ENCODE measurements at places on chromosomes 11 and 22.
A peak's percentile ranks its signal among the peaks of the same experiment; 100 is the strongest.

DNA sequence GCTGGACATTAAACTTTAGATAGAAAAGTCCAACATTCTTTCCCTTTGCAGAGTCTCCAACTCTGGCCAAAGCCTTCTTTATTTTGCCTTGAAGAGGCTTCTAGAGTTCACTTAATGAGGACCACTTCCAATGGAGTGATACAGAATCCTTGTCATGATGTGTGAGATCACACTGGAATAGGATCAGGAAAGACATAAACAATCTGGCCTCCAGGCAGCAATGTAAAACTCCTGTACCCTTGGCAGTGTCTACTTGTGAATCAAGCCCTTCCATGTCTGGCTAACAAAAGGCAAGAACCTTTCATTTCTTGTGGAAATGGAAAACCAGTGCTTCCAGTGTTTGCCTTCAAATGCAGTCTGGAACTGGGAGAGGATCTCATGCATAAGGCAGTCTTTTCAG lies 56.5 kb upstream of the FIBIN start:
- H3K4me1 ChIP-seq: no peaks in the 10 kb centered on the region
- no peak for DNase-seq
- no peak overlapping the region for H3K4me3 ChIP-seq
- no peaks in the 10 kb centered on the region for H3K36me3 ChIP-seq

- H3K36me3 ChIP-seq: no peaks in the 10 kb centered on the region
- H3K4me3 ChIP-seq: no peak overlapping the region
- no peaks in the 10 kb centered on the region for H3K4me1 ChIP-seq
- H3K27ac ChIP-seq: no peak overlapping the region
These were observed 266.0 kb upstream of the B3GAT1 start for GRCh38 chr11:134677891-134678551.

DNA sequence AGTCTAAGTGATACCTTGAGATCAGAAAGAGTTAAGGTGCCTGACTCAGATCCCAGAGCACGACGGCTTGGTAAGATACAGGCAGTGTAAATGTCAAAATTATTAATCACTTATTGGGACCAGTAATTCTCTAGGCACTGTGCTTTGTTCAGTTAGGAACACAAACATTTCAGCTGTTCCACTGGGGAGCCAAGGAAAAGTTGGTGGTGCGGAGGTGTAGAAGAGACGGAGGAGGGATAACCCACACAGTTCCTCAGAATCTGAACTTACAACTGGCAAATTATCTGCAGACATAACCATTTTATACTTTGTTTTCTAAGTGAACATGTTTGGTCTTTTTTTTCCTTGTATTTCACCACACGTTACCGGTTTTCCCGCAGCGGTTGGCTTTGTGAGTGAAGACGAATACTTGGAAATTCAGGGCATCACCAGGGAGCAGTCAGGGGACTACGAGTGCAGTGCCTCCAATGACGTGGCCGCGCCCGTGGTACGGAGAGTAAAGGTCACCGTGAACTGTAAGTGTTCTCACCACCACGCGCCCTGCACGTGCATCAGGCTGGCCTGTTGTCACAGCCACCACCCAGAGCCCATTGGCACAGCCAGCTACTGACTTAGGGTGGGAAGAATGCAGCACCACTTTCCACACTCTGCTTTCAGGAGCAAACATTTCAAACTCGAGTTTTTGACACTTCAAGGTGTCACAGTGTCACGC lies 937.0 kb downstream of the NTM start:
- no peaks in the 10 kb centered on the region for H3K36me3 ChIP-seq
- no peak overlapping the region for H3K4me3 ChIP-seq
- DNase-seq: no peak
- no peak overlapping the region for H3K27ac ChIP-seq
- no peaks in the 10 kb centered on the region for H3K4me1 ChIP-seq

- H3K27me3 ChIP-seq: no peaks in the 10 kb centered on the region
- DNase-seq: no peak
- H3K36me3 ChIP-seq: no peaks in the 10 kb centered on the region
- no peaks in the 10 kb centered on the region for H3K4me1 ChIP-seq
- H3K4me3 ChIP-seq: no peak overlapping the region
- no peak overlapping the region for H3K27ac ChIP-seq
These were observed 1063.8 kb upstream of the CNTN5 start for GRCh38 chr11:97956904-97957303.

GRCh38 chr11:69352715-69353319 lies 58.9 kb downstream of the MYEOV start:
- peaks cover 9% of the 10 kb centered on the region for H3K27me3 ChIP-seq
- DNase-seq: no peak
- no peak overlapping the region for H3K27ac ChIP-seq
- H3K4me3 ChIP-seq: no peak overlapping the region
- no peaks in the 10 kb centered on the region for H3K4me1 ChIP-seq
- H3K36me3 ChIP-seq: no peaks in the 10 kb centered on the region

GRCh38 chr11:45155058-45155551 lies 8.7 kb downstream of the PRDM11 start:
- H3K27me3 ChIP-seq: no peaks in the 10 kb centered on the region
- no peak overlapping the region for H3K27ac ChIP-seq
- H3K4me1 ChIP-seq: peaks cover 71% of the 10 kb centered on the region
- no peak overlapping the region for H3K4me3 ChIP-seq
- DNase-seq: no peak
- H3K36me3 ChIP-seq: peaks cover 20% of the 10 kb centered on the region

- H3K27me3 ChIP-seq: no peaks in the 10 kb centered on the region
- no peak overlapping the region for H3K27ac ChIP-seq
These were observed 666.1 kb downstream of the CNTN5 start for GRCh38 chr11:99686838-99687237.

- H3K4me1 ChIP-seq: peaks cover 2% of the 10 kb centered on the region
- H3K4me3 ChIP-seq: no peak overlapping the region
- peaks cover 46% of the 10 kb centered on the region for H3K27me3 ChIP-seq
- no peak overlapping the region for H3K27ac ChIP-seq
- H3K36me3 ChIP-seq: no peaks in the 10 kb centered on the region
- no peak for DNase-seq
These were observed 6.0 kb upstream of the CARD10 start for GRCh38 chr22:37525073-37525745.

DNA sequence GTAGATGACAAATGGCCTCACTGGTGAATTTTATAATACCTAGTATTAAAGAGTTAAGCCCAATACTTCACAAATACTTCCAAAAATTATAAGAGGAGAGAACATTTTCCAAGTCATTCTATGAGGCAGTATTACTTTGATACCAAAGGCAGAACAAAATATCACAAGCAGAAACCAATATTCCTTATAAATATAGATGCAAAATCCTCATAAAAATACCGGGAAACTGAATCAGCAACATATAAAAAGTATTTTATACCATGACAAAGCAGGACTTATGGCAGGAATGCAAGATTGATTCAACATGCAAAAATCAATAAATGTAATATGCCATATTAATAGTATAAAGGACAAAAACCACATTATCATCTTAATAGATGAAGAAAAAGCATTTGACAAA lies 22.1 kb upstream of the AMPD3 start:
- H3K4me3 ChIP-seq: no peak overlapping the region
- no peaks in the 10 kb centered on the region for H3K27me3 ChIP-seq
- no peaks in the 10 kb centered on the region for H3K36me3 ChIP-seq
- no peak overlapping the region for H3K27ac ChIP-seq
- peaks cover 8% of the 10 kb centered on the region for H3K4me1 ChIP-seq

GRCh38 chr11:47160753-47161133 lies 15.9 kb downstream of the ARFGAP2 start:
- DNase-seq: no peak
- H3K4me3 ChIP-seq: no peak overlapping the region
- H3K4me1 ChIP-seq: peaks cover 4% of the 10 kb centered on the region
- H3K27ac ChIP-seq: no peak overlapping the region
- no peaks in the 10 kb centered on the region for H3K27me3 ChIP-seq

- no peak for DNase-seq
- no peak overlapping the region for H3K4me3 ChIP-seq
- peaks cover 10% of the 10 kb centered on the region for H3K27me3 ChIP-seq
- H3K27ac ChIP-seq: no peak overlapping the region
- H3K36me3 ChIP-seq: no peaks in the 10 kb centered on the region
These were observed 12.4 kb downstream of the PIWIL3 start for GRCh38 chr22:24761888-24762675.

DNA sequence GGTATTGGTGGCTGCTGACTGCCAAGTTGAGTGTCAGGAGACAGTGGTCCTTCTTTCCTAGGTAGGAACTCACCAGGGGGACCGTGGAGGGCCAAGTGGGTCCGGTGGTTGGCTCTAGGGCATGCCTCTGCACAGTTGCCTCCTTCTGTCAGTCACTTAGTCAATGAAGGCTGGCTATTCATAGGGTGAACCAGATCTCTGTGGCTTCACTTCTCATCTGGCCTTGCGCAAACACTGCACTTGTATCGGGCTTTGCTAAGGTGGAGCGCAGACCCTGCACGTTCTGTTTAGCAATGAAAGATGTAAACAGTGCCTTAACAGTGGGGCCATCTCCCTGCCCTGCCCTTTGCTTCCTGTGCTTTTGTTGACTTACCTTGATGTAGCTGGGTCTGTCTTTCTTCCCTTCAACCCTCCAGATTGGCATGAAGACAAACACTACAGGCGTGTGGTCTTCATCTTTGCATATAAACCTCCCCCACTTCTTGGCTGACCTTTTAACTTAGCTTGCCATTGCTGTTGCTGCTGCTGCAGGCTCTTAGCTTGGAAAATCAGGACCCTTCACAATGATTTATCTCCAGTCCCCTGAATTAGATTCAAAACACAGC lies 6.7 kb upstream of the SORL1-AS1 start:
- no peak for DNase-seq
- peaks cover 45% of the 10 kb centered on the region for H3K4me1 ChIP-seq
- no peaks in the 10 kb centered on the region for H3K27me3 ChIP-seq
- peaks cover 4% of the 10 kb centered on the region for H3K36me3 ChIP-seq
- no peak overlapping the region for H3K4me3 ChIP-seq

DNA sequence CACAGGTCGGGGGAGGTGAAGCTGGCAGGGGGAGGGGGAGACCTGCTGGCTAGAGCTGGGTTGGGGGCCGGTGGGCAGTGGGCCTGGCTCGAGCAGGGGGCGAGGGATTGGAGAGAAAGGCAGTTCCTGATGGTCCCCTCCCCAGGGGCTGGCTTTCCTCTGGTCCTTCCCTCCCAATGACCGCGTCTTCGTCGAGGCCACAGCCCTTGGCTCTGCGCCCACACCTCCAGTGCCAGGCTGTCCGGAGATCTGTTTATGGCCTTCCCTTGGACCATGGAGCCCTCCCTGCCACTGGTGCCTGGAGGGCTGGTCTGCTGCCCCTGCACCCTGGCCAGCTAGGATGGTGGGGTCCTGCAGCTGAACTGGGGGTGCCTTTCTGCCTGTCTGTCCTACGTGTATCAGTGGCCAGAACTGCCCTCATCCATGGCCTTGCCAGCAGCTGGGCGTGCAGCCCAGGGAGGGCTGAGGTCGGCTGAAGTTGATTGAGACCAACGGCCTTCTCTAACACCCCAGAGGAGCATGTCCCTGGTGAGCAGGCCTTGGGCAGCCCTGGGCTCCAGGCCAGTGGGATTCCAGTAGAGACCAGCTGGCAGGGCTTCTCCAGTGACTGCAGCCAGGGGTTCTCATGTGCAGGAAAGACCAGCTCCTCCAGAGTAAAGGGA lies 12.3 kb downstream of the TANGO2 start:
- no peak overlapping the region for H3K27ac ChIP-seq
- no peak for DNase-seq
- H3K4me1 ChIP-seq: peaks cover 84% of the 10 kb centered on the region

GRCh38 chr11:66617155-66617834 lies 865 bp downstream of the RBM14 start:
- H3K4me1 ChIP-seq: peaks cover 56% of the 10 kb centered on the region
- no peak for DNase-seq
- H3K27me3 ChIP-seq: no peaks in the 10 kb centered on the region
- H3K36me3 ChIP-seq: peaks cover 34% of the 10 kb centered on the region
- peak overlapping the region; percentile 96 for H3K4me3 ChIP-seq

DNA sequence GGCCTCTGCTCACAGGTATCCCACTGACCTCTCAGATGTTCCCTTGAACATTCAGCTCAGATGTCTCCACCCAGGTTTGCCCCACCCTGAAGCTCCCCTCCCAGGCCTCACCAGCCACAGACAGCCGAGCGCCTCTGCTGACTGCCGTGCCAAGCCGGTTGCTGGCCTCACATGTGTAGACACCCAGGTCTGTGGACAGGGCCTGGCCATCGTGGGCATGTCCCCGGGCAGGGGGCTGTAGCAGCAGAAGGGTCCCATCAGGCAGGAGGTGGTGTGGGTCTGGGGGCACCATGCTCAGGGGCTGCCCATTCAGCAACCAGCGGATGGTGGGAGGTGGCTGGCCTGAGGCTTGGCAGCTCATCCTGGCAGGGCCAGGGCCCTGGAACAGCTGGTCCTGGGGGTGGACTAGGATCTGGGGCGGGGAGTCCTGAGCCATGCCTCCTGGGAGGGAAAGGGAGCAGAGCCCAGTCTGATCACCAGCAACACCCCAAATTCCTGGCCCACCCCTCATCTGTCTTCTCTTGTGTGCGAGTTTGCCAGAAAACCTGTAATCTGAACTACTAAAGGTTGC lies 759 bp downstream of the ROBO4 start:
- no peaks in the 10 kb centered on the region for H3K4me1 ChIP-seq
- H3K27ac ChIP-seq: no peak overlapping the region
- H3K36me3 ChIP-seq: no peaks in the 10 kb centered on the region
- no peak overlapping the region for H3K4me3 ChIP-seq
- no peak for DNase-seq

DNA sequence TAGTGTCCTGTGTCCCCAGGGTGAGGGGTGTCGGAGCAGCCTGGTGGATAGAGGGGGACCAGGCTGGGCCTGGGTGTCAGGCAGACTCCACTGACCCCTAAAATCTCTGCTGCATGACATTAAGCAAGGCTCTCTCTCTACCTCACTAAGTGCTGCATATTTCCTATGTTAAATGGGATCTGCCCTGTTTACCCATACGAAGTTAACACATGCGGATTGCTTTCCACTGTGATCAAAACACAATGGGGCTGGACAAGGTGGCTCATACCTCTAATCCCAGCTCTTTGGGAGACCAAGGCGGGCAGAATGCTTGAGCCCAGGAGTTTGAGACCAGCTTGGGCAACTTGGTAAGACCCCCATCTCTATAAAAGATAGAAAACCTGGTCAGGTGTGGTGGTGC lies 426.2 kb downstream of the MIAT start:
- no peak overlapping the region for H3K27ac ChIP-seq
- H3K4me1 ChIP-seq: no peaks in the 10 kb centered on the region
- no peaks in the 10 kb centered on the region for H3K36me3 ChIP-seq
- DNase-seq: no peak

GRCh38 chr11:34232807-34233206 lies 125.0 kb downstream of the ABTB2 start:
- H3K27me3 ChIP-seq: no peaks in the 10 kb centered on the region
- H3K4me3 ChIP-seq: no peak overlapping the region
- peaks cover 77% of the 10 kb centered on the region for H3K4me1 ChIP-seq
- peak; percentile 31 for DNase-seq
- peaks cover 2% of the 10 kb centered on the region for H3K36me3 ChIP-seq

Measured in stimulated activated naive B cell treated with anti-CD40 and anti-IgM and Interleukin-4, amounts not matched to agents 10 μg/mL and 1 μg/mL and 100 μg/mL, for 72 hours (primary cell).